ENCODE measurements at places on chromosomes 12 and 14. TPM values are rescaled to one million over a fixed set of nuclear protein-coding genes. Genes with fewer than 3 reads are reported as not detected.

- DNase-seq: no peak
Observed at GRCh38 chr14:104514156-104514848, 65.3 kb upstream of the C14orf180 start.

DNA sequence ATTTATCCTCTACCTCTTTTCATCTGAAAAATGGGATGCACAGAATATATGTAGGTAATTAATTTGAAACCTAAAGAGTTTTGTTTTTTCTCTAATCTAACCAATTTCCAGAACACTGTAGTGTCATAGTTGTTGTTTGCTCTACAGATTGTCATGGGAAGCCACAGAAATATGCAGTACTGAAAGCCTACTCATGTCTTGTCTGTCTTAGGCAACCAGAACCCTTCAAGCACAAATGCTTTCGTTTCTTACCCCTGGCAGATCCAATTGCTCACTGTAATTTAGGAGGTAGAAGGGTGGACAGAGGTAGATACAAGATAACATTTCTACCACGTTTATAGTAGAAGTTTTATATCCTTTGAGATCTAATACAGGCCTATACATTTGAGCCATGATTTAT lies 330.2 kb upstream of the NOVA1 start:
- no peak for DNase-seq

DNA sequence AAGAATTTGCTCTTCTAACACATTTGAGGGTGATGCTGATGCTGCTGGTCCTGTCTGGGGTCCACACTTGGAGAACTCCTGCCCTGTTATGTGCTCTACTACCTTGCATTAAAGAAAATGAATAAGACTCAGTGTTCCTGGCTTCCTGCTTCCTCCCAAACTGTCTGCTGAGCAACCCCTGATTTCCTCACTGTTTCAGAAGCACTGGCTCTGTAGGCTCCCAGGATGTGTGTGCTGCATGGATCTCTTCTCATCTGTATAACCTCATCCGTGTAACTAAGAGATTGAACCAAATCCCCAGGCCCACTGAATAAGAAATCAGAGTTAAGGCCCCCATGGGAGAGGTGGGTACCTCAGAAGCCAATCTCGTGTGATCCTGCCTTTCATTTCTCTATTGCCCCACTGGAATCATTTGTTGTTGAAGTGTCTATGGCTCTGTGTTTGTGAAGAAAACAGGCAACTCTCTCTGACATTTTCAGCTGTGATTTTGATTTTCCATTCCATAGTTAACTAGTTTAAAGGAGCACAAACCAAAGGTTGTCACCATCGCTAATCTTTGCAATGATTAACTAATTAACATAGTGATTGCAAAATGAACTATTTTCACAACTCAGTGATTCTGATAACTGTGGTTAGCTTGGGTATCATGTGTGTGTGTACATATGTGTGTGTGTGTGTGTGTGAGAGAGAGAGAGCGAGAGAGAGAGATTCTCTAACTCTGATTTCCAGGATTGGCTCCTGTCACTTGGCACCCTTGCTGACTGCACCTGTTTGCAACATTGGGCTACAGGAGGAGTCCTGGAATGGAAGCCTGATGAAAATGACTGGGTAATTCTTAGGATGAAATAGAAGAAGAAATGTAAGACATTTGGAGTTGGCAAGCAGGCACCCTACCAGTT lies 196.2 kb downstream of the SLC38A4 start:
- no peak for DNase-seq

DNA sequence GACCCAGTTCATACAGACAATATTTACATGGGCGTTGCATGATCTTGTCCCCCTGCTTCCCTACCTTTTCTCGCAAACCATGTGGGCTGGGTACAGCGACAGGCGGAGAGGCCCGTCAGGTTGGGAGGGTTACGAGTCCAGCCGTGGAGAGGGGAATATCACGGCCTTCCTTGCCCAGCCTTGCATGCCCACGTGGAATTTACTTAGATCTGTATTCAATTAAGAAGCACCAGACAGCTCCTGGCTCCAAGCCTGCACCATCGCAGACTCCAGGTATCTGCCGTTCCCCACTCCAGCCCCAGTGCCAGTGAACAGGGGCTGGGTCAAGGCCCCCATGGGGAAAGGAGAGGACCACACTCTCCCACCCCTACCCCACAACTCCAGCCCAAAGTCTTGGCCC lies 29.8 kb downstream of the BCL11B start:
- DNase-seq: no peak

Gene OVCH1
- total RNA-seq: not detected

Measured in A172 (cell line).